ENCODE measurements at places on chromosomes 4 and X.

DNA sequence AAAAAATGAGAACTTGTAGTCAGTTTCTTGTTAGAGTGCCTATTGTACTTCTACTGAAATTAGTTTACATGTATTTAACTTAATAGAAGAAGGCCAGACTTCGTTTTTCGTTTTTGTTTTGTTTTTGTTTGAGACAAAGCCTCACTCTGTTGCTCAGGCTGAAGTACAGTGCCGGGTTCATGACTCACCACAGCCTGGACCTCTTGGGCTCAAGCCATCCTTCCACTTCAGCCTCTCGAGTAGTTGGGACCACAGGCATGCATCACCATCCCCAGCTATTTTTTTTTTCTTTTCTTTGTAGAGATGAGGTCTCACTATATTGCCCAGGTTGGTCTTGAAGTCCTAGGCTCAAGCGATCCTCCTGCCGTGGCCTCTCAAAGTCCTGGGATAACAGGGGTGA is 793.9 kb downstream of the ADGRL3 start:
- no peak for DNase-seq

DNA sequence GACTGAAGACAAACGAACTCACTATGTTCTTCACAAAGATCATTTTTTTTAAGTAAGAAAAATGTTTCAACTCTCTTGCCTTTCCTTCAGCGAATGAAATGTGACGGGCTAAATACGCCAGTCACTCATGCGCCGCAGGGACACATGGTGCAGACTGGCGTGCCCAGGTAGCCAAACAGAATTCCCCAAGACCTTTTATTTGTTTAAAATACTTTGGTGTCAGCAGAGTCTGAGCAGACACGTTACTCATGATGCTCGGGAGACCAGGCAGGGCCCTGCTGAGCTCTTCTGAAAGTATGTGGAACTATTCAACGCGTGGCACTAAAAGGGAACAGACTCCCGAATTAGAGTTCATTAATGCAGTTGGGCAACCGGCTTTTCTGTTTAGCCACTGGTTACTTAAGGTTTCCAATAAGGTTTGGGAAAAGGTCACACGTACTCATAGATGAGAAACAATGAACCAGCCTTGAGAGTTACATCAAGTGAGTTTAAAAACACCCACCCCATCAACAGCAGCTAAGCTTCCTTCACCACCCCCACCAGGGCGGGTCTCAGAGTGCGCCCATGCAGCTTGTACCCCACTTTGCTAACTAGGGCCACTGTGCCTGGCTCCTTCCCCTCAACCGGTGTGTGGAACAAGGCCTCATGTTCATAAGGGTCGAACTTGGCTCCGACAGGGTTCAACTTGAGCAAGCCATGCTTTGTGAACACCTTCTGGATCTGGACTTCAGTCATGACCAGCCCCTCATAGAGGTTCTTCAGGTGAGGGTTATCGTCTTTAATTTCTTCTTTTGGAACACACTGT is 7.3 kb downstream of the GRPEL1 start:
- no peak for DNase-seq

GRCh38 chr4:172547724-172548123 is 620.9 kb upstream of the GALNT7 start:
- DNase-seq, result no peak

GRCh38 chr4:7642741-7643458 is 208.2 kb upstream of the PSAPL1 start:
- DNase-seq, result no peak

DNA sequence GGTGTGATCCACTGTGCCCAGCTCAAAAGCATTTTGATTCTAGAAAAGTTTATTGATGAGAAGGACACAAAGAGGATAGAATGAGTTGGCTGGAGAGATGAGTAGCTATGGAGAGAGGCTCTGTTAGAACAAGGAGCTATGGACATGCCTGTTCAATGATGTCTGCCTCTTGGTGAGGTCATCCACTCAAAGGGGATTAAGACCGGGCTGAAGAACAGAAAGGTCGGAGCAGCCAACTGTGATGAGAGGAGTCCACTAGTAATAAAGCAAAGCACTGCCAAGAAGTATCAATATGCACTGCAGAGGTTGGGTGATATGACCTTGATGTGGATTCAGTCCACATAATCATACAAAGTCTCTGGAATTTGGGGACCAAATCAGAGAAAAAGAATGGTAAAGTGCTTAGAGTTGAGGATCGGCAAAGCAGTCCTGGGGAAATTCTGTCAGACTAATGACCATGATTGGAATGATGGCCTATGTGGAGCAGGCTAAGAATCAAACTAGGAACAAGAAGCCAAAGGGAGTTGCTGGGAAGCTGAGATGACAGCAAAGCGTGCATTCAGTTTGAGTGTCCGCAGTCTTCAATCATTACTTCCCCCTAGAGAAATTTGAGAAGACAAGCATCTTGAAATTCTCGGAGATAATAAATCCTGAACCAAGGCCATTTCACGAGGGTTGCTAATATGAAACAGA is 55.7 kb upstream of the MMAA start:
- DNase-seq, result no peak

Measured in frontal cortex (tissue), 4 donors.